Central memory CD4-positive, alpha-beta T cell (primary cell): ENCODE measurements at places on chromosomes 6 and 20.

GRCh38 chr6:116842459-116842858, 13.6 kb upstream of the GPRC6A start:
- DNase-seq = no peak

- no peak for DNase-seq
These were observed 226.7 kb downstream of the LMBRD1 start for GRCh38 chr6:69570106-69570505.

DNA sequence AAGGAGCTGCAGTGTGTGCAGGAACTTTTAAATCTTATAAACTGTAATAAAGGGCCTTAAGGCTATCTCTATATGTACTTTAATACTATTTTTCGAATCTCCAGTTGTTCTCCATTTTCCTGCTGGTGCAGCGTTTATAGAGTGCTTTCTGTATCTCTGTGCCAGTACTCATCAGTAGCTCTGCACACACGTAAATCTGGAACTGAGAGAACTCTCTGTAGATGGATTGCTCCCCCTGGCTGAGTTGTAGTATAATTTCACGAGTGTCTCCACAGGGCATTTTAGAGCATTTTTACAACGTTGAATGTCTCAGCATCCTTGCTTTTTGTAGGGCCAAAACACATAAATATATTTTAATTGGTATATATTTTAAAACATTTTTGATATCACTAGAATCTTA, 256.5 kb downstream of the TRDN start:
- no peak for DNase-seq

DNA sequence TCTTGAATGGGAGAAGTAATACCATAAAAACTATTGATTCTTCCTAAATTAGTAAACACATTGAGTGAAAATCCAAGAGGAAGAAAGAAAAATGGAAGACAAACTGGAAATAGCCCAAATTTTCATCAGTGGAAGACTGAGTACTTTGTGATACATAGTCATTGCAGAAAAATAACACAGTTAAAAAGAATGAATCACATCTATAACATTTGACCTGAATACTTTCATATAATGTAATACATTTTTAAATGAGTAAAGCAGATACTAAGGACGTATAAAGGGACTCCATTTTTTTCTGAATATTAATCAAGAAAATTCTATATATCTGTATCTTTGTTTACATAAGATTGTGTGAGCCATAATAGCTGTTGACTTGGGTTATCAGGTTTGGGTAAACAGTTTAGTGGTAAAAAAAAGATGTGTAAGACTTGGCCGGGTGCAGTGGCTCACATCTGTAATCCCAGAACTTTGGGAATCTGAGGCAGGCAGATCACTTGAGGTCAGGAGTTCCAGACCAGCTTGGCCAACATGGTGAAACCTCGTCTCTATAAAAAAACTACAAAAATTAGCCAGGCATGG, 4.3 kb upstream of the SLC17A2 start:
- no peak for DNase-seq

DNA sequence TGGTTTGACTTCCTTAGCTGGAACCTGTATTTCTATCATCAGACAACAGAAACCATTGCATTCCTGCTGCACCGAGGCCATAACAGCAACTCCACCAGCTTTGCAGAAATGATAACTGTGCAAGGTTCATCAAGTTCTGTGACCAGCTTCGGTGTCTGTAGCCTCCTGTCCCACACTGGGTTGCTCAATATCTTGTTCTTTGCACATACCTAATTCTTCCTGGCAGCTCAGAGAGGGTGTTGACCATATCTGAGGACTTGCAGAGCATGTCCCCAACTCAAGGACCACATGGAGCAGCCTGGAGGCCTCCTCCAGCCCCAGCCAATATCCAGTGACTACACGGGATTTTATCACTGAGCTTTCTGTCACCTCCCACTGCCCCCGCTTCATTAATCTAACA, 59.3 kb upstream of the SCAF8 start:
- no peak for DNase-seq

DNA sequence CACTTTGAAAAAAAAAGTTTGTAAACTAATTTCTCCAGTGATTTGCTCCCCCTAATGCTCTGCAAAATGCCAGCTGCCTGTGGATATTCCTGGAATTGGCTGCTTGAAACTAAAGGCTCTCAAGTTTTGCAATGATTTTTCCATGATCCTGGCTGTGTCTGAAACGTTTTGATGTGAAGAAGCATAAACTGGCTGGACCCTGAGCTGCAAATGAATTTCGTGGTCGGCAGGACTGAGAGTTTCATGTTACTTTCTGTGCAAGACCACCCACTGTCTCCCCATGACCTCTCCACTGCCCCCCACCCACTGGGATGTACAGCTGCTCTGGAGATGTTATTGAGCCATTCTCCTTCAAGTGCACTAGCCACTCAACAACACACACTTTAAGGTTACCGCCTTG, 171.3 kb upstream of the SSTR4 start:
- no peak for DNase-seq

GRCh38 chr20:46930640-46931339, 36.1 kb downstream of the EYA2 start:
- no peak for DNase-seq

DNA sequence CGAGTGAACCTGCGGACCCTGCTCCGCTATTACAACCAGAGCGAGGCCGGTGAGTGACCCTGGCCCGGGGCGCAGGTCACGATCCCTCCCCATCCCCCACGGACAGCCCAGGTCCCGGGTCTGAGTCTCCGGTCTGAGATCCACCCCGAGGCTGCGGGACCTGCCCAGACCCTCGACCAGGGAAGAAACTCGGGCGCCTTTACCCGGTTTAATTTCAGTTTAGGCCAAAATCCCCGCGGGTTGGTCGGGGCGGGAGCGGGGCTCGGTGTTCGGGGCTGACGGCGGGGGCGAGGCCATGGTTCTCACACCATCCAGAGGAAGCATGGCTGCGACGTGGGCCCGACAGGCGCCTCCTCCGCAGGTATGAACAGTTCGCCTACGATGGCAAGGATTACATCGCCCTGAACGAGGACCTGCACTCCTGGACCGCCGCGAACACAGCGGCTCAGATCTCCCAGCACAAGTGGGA, 46.9 kb upstream of the TRIM26 start:
- DNase-seq = peak; percentile 18

DNA sequence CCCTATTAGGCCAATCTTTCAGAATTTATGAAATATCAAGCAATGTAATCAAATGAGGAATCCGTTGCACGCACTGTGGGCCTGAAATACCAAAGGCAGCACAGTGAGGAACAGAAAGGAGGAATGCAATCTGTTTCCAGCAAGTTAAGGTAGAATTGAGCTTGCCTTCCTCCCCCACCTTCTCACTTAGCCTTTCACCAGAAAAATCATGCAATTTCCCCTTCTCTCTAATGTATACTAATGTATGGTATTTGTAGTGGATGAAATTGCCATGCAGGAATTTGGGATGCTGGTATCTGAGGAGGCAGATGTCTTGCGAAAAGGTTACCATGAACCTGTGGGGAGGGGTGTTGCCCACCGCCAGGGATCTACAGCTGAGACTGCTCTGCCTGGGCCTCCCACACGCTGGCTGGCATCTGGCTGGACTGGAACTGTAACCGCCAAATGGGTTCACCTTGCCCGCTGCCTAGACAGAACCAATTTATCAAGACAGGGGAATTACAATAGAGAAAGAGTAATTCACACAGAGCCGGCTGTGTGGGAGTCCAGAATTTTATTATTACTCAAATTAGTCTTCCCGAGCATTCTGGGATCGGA, 222.4 kb upstream of the MYLIP start:
- DNase-seq = no peak

DNA sequence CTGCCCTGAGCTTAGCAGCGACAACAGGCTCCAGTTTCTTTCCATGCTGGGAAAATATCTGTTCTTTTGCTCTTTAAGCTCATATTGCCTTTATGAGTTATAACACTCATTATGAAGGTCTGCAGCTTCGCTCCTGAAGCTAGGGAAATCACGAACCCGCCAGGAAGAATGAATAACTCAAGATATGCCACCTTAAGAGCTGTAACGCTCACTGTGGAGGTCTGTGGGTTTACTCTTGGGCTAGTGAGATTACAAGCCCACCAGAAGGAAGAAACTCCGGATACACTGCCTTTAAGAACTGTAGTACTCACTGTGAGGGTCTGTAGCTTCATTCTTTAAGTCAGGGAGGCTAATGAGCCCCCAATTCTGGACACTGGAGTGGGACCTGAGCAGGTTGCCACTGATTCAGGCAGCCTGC, 3.0 kb upstream of the SSR1 start:
- no peak for DNase-seq

DNA sequence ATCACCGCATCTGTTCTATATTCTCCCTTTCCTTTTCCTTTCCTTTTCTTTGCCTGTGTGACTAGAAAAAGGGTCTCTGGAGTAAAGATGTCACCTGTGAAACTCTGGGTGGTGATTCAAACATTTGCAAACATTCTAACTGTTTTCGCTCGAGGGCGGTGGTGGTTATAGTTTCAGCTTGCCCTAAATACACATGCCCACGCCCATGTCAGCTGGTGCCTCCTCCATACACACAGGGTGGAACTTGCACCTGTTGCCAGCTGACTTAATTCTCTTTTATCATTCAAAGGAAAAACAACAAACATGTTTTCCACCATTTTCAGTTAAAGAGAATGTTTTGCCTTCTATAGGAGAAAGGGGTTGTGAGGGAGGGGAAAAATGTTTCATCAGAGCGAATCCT, 381.9 kb upstream of the ARID1B start:
- DNase-seq = peak; percentile 66

DNA sequence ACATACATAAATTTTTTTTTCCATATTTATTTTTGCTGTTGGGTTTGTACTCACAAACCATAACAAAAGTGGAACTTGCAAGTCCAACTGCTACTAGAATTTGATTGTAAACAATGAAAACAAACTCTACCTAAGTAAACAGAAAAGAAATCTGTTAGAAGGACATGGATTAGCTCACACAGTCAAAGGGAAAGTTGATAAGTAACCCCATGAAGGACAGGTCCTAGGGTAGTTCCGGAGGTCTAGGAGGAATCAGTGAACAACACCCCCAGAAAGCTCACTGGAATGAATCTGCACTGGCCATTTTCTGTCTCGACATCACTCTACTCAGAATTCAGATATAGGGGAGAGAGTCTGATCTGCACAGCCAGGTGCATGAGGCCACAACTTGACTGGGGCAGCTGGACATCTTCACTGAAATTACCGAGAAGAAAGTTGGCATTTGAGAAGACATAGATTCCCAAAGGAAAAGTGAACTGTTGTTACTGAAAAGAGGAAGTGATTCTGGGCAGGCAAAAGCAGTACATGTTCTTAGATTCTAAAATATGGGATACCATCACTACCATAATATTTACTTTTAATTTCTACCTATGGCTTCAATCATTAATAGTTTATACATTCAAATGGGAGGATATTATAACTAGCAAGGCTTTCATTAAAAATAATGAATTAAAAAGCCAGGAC, 76.4 kb downstream of the HMGN3 start:
- DNase-seq = no peak

DNA sequence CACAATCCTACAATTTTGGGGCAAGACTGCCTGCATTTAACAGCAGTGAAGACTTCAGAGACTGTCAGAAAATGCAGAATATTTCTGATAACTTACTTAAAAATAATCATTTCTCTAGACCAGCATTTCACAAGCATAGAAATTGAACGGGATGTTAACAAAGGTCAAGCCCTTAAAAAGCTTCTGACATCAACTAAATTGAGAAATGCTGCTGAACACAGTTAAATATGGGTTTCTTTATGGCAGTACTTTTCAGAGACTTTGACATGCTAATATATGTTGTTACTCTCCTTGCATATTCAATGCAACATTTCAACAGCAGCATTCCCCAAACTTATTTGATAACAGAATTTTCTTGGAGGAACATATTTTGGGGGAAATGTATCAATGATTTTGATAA, 84.5 kb downstream of the KIF13A start:
- DNase-seq = no peak

DNA sequence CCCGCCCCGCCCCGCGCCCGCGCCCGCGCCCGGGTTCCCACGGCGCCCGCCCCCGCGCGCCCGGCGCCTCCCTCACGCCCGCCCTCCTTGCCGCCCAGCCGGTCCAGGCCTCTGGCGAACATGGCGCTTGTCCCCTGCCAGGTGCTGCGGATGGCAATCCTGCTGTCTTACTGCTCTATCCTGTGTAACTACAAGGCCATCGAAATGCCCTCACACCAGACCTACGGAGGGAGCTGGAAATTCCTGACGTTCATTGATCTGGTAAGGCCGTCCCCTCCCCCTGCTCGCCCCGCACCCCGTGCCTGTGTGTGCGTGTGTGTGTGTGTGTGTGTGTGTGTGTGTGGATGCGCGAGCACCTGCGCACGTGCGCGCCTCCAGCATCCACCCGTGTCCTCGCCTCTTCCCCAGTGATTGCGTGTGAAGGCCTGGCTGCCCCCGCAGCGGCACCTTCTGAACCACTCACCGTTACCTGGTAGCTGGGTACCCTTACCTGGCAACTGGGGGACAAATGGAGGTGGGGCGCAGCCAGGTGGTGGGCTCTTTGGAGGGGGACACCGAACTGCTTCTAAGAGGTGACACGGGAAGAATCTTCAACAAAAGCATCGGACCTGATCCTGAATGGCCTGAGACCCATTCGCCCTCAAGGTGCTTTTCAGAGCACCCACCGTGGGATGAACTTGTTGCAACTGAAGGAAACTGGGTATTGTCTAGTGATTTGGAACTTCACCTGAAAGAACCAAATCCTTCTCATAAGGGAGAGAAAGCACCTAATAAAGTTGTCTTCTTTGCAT, at the start of gene AIG1:
Gene AIG1, plus strand, starts transcription at position 84 of the 791 bp plus-strand sequence. Its CDS starts 37 bp downstream, at position 121.
- DNase-seq = peak; percentile 64

DNA sequence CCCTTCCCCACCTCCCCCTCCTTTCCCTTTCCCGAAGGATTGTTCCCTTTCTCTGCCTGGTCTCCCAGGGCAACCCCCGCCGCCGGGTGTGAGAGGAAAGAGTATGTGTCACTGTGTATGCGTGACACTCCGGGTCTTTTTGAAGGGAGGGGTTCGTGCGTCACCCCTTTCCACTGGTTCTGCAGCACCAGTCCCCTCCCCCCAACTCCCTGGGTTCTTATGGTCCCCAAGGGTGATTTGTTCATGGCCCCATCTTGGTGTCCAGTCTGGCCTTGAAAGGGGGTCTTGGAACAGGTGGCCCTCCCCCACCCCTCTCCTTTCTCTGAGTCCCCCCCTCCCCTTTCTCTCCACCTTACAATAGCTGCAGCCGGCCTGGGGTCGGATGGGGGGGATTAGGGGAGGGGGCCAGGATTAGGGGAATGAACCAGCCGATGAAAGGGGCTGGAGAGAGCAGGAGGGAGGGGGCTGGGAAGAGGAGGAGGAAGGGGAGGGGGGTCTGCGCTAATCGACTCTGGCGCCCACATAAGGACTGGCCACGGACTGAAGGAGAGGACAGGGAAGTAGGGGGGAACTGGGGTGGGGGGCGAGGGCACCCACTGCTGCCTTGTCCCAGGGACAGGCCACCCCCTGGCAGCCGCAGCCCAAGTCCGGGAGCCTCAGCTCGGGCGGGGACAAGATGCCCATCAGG, 1.3 kb upstream of the RING1 start:
- no peak for DNase-seq
